CD4-positive, alpha-beta T cell treated with Interferon gamma for 1 hour (primary cell): ENCODE measurements at places on chromosomes 16 and 17.
A peak's percentile ranks its signal among the peaks of the same experiment; 100 is the strongest.

GRCh38 chr16:3444032-3444388 lies 530 bp downstream of the NAA60 start:
- DNase-seq: no peak

GRCh38 chr17:65047941-65048340 lies 8.6 kb downstream of the GNA13 start:
- peak; percentile 18 for DNase-seq

- DNase-seq: no peak
Measured at GRCh38 chr17:74604200-74604599, 12.1 kb upstream of the CD300LD start.

DNA sequence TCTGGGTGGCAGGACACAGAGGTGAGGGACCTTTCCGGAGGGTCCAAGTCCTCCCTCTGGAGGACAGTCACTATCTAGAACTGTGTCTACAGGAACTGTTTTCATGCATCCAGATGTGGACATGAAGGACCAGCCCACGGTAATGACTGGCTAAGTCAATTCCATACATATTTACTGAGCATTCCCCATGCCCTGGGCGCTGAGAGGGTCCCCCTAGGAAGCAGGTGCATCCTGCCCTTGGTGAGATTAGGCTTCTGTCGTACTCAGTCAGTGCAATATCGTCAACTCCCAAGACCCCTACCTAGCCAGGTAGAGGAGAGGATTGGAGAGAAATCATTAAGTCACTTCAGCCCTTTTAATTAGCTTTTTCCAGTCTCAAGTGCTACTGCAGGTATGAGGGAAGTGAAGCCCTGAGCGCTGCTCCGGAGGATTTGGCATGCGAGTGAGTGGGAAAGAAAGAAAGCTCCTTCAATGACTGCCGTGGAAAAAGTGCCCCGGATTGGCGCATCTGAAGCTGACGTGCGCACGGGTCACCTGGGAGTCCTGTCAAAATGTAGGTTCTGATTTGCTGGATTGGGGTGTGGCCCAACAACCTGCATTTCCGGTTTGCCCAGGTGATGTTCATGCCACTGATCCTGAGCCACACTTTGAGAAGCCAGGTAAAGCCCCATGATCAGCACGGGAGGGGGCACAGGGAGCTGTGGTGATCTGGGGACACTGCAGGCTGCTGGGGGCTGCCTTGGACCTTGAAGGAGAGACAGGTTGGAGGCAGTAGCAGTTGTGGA lies 367.4 kb upstream of the TNRC6C start:
- DNase-seq: no peak

DNA sequence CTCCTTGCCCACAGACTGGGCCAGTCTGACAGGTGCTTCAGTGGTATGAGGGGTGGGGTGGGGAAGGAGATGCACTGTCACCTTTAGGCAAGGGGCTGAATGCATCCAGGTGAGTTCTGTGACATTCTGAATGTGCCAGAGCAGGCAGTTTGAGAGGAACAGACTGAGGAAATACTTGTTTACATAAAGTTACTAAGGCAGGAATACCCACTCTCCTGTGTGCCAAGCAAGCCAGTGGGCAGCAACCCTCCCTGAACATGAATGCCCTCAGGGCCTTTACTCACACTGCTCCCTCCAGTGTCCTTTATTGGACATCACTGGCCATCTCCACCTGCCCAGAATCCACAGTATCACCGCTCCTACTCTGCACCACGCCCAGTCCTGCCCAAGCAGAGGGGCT lies 33.1 kb upstream of the ULK2 start:
- DNase-seq: no peak

DNA sequence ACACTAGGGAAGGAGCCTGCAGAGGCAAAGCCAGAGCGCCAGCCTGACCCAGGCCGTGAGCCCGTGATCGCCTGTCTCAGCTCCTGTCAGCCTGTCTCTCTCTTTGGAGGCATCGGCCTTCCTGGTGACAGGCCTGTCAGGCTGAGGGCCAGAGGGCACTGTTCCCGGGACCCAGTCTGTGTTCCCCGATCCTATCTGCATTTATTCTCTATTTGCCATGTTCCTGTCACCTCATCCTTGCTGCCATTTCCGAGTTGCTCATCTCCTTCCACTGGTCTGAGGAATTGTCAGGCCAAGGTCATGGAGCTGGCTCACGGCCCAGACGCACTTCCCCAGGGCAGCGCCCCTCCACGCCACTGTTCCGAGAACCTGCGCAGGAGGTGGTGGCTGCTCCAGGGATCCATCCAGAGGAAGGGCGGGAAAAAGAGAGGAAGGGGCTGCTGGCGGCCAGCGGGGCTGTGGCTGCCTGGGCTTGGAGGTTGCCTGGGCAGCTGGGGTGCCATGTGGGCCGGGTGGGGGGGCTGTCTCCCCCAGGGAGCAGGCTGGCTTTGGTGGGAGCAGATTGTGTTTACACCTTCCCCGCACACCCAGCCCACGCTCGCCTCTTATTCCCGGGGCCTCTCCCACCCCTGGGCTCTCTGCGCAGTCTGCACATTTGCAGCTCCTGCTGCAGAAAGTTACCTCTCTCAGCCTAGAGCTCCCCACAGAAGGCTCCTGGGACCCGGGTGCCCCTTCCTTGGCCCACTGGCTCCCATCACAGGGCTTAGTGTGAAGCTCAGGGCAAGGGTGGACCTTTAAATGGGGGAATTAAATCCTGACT lies 4.9 kb downstream of the PRCD start:
- DNase-seq: no peak

DNA sequence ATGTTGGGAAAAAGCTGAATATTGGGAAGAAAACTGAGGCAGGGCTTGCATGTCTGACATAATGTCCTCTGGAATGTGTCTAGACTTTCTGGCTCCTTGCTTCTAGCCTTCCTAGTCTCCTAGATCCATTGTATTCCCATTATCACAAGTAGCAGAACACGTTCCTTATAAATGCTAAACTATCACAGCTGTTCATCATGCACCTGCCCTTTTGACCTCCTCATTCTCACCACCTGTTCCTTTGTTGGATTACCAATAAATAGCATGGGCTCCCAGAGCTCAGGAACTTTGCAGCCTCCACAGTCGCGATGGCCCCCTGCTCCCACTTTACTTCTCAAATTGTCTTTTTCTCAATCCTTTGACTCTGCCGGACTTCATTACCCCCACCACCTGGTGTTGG lies 49.7 kb downstream of the ACSM1 start:
- no peak for DNase-seq
